ENCODE measurements at places on chromosomes 2 and 18. TPM values are rescaled to one million over a fixed set of nuclear protein-coding genes. Genes with fewer than 3 reads are reported as not detected.

DNA sequence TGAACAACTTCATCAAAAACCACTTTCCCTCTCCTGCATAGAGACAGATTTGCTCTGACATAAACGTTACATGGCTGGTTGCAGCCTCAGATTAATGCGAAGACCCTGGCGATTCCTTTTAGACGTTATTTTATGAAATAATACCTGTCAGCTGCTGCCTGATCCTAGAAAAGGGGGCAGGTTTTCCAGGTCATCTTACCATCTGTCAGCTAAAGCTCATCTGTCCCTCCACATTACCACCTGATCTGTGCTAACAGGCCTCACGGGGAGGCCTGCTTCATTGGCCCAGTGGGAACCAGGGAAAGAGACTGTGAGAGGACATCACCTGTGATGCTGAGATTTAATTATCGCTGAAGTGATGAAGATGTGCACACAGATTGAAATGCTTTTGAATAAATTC lies 261.0 kb downstream of the ARHGAP15 start:
- no peak for DNase-seq

DNA sequence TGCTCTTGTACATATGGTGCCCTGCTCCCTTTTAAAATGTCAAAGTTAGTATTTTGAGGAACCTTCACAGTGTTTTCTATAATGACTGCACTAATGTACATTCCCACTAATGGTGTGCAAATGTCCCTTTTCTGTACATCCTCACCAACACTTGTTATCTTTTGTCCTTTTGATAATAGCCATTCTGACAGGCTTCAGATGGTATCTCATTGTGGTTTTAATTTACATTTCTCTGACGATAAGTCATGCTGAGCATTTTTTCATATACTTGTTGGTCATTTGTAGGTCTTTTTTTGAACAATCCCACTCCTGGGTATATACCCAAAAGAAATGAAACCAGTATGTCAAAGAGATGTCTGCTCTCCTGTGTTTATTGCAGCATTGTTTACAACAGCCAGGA lies 268.3 kb downstream of the FBXO15 start:
- no peak for DNase-seq

GRCh38 chr2:85244828-85245227 lies 83.0 kb downstream of the TGOLN2 start:
- DNase-seq: peak; percentile 32

DNA sequence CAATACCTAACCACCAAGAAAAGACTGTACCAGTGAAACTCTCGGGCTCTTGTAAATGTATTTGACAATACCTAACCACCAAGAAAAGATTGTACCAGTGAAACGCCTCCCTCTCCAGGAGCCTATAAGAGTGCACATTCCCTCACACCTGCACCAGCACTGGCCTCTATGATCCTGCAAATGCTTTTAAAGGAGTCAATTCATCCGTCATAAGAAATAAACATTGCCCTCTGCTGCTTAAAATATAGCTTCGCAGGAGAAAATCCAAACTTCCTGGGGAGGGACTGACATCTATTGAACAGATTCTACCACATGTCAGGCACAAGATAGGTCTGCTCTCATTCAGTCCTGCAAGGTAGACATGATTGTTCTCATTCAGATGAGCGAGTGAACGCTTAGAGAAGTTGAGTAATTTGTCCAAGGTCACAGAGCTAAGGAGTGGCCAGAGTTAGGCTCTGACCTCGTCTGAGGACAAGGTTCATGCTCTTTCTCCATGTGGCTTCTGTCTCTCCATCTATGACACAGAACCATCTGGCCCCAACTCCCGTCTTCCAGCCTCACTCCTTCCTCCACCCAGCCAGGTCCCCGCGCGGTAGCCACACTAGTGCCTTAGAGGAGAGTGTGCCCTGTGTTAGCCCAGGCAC lies 38.7 kb downstream of the MCFD2 start:
- DNase-seq: no peak

DNA sequence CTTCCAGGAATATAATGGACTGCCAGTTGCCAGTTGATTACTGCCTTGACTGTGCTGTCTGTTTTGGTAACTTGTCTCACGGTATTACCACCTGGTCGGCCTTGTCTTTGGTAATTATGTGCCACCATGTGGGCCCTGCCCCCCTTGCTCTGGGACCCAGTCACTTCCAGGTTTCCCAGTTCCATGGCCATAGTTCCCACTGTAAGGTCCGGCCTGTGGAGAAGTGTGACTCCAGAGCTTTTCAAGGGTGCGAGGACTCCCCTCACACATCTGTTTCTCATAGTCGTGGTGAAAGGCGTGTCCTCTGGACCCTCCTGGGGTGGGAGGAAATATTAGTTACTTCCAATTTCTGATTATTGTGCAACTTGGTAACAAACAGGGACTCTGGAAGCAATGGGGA lies 150.5 kb downstream of the SEPTIN10 start:
- DNase-seq: peak; percentile 21

DNA sequence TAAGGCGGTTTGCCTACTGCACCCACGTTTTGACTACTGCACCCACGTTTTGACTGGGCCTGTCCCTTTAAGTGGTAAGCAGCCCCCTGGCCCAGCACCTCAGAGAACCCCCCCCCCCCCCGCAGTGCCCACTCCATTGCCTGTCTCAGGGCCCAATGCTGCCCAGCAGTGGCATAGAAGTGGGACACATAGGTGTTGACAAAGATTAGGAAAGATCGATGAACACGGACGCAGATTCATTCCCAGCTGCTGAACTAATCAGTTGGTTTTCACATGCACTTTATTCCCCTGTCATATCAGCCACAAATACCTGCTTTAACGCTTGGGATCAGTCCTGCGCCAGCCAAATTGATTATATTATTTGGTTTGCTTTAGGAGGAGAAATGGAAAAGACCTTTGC lies 268.8 kb upstream of the SKOR2 start:
- no peak for DNase-seq

SFTPB gene
- not detected for total RNA-seq

EPG5 gene
- total RNA-seq: 28.9 TPM

DNA sequence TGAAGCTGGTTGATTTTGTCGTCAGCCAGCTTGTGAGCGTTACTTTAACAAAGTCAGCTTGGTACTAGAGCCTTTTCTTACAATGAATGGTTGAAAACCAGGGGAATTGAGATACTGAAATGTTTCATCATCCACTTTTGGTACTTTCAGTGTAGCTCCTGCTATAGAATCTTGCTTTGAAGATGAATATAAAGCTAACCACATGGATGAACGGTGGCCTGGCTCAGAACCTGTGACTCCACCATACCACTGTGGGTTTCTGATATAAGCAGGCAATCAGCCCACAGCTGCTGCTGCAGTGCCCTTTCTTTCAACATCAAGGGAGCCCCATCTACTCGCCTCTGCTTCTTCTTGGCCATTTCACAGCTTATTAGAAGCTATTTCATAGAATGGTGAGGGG lies 53.2 kb upstream of the GPR45 start:
- no peak for DNase-seq

DNA sequence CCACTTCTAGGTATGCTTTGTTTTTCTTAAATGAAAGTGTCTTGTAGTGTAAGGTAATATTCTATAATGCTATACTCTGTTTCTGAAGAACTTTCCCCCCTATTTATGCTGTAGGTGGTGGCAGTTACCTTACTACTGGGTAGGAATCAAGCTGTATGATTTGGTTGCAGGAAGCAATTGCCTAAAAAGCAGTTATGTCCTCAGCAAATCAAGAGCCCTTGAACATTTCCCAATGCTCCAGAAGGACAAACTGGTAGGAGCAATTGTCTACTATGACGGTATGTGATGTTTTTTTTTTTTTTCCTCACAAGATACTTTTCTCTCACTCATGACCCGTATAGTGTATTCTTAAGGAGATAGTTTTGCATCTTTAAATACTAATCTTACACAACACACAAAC lies 77.0 kb downstream of the GPD2 start:
- no peak for DNase-seq

FBXO48 gene
- total RNA-seq: 0.63 TPM

RPL37A gene
- 2,015 TPM for total RNA-seq

SULT1C4 gene
- total RNA-seq: 0.60 TPM

EVX2 gene
- total RNA-seq: not detected

DNAH7 gene
- 0.20 TPM for total RNA-seq

DNA sequence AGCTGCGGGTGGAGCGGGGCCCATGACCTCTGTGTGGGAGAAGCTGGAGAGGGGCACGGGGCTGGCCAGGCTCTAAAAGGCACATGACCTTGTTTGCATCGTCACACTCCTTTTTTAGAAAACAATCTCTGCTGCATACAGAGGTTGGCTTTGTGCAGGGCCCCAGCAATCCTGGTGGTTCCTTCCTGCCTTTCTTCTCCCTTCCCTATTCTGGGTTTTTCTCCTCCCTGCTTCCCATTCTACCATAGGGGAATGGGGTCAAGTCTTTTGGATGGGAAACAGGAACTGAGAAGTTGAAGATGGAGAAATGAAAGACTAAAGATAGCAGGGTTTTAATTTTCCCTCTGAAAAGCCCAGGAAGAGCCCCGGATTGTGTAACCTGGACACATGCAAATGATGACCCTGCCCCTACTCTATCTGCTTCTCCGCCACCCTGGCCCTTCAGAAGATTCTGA lies 53.9 kb downstream of the ASAP2 start:
- DNase-seq: no peak

DNA sequence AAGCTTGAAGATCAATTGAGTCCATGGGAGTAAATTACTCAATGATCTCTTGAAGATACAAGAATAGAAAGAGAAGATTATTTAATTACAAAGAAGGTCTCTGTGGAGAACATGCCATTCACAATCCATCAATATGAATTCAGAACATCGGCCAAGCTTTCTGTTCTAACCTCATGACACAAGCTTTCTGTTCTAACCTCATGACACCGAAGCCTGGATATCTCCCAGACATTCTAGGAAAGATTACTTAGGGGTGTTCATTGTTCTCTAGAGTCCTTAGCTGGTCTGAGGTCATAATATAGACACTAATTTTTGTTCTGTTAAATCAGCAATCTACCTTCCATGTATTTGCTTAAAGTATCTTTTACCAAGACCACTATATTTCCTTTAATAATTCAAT lies 95.5 kb downstream of the RDH14 start:
- no peak for DNase-seq

DNA sequence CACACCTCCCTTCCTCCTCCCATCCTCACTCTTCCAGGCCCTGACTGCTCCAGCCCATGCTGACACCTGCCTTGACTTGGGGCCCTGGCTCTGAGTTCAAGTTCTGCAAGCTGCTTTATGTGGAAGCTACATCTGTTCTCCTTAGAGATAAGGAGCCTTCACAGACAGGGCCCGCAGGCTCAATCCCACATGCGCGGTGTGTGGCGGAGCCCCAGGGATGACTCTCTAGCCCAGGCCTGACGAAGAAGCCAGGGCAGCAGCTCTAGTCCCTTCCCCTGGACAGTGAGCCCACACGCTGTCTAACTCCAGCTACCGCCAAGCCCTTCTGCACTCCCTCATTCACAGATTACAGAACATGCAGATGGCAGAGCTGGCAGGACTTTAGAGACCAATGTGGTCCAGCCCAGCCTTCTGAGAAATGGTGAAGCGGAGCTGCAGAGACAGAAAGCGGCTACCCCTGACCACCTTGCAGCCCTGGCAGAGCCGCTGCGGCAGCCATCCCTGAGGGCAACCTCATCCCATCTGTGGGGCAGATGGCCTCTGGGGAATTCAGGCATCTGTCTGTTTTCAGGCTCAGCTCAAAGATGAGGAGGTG lies 304.3 kb downstream of the CELF4 start:
- no peak for DNase-seq

DNA sequence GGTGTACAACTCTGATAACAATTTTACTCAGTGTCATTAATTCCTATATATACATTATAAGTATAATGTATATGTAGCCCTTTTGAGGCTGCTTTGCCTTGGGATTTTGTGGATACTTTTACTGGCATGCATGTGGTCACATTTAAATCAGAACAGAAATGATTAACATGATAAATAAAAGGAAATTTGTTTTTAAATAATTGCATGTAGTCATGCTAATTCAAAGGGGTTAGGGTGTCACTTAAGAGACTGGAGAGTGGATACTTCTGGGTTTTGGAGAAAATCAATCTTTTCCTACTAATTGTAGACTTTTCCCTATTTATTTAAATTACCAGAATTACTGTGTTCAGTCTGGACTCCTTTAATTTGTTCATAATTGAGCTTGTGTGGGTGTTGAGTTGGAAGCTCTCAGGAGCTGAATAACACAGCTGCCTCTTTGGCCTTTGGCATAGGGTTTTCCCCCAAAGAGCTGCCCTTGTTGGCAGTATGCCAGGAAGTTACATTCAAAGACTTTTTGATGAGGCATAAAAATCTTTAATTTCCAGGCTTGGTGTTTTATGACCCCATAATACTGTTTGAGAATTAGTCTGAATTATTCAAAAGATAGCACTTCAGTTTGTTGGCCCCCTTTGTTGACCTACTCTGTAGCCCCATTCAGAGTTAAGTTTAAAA lies 484.7 kb upstream of the NRP2 start:
- DNase-seq: no peak

- no peak for DNase-seq
These were observed 471.5 kb downstream of the TXNL1 start for GRCh38 chr18:56166914-56167313.

DNA sequence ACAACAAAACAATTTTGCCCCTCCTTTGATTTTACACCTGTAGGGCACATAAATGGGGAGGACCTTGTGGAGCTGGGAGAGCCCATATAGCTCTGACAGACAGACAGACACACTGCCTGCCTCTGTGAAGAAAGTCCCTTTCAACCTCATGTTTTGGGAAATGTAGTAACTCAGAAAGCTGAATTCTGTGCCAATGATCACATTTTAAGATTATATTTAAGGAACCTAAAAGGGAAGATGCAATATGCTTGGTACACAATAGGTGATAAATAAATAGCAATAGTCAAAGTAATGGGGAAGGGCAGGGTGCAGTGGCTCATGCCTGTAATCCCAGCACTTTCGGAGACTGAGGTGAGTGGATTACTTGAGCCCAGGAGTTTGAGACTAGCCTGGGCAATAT lies 446.4 kb upstream of the ID2 start:
- no peak for DNase-seq

DNA sequence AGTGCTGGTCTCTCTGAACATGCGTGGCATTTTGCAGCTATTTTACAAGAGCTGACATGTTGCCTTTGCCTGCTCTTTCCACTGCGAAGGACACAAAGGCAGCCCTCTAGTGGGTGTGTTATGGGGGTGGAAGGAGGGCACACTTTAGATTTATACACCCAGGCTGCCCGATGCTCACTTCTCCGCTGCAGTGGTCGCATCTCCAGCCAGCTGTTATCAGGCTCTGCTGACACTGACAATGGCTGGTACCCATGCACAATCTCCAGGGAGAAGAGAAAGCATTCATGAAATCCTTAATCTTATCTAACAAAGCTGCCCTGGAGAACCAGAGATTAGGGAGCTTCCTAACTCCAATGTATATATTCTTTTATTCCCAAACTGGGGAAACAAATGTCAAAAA lies 113.5 kb downstream of the EPHA4 start:
- DNase-seq: no peak

Measured in chondrocyte (in vitro differentiated cells).